ENCODE measurements at places on chromosomes 1 and 21. TPM values are rescaled to one million over a fixed set of nuclear protein-coding genes. Genes with fewer than 3 reads are reported as not detected.

The KIF14 gene
- total RNA-seq, result 1.7 TPM

The FAM72D gene
- total RNA-seq, result not detected

The GNG12 gene
- 166 TPM for total RNA-seq

The IL19 gene
- not detected for total RNA-seq

The MMP23B gene
- total RNA-seq, result 0.49 TPM

The MROH9 gene
- 0.36 TPM for total RNA-seq

The OR2T27 gene
- total RNA-seq, result not detected

The AKT3 gene
- total RNA-seq, result 36.2 TPM

The LEPR gene
- total RNA-seq, result 19.6 TPM

The SLAMF1 gene
- not detected for total RNA-seq

The OR2W3 gene
- 1.7 TPM for total RNA-seq

The CFHR1 gene
- 0.16 TPM for total RNA-seq

The NBPF19 gene
- total RNA-seq, result 35.1 TPM

The VPS13D gene
- 50.5 TPM for total RNA-seq

The FCN3 gene
- not detected for total RNA-seq

The DEPDC1 gene
- 1.5 TPM for total RNA-seq

The SLC35A3 gene
- total RNA-seq, result 30.5 TPM
